Stimulated activated CD4-positive, alpha-beta T cell treated with anti-CD3 and anti-CD28 coated beads, Interleukin-15, amount 100 ng/mL, for 1 hour (primary cell): ENCODE measurements at places on chromosomes 12 and 14.

DNA sequence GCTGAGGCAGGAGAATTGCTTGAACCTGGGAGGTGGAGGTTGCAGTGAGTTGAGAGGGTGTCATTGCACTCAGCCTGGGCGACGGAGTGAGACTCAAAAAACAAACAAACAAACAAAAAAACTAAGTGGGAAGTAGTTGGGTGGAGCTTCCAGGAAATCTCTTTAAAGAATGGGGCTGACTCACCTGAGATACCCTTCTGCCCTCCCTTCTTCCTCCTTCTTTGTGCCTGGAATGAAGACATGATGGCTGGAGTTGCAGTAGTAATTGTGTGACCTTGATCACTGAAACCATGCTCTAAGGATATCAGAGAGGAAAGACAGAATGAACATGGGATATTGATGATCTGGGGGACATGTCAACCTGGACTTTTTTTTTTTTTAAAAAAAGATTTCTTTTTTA lies 87.6 kb upstream of the MED13L start:
- no peak for DNase-seq

DNA sequence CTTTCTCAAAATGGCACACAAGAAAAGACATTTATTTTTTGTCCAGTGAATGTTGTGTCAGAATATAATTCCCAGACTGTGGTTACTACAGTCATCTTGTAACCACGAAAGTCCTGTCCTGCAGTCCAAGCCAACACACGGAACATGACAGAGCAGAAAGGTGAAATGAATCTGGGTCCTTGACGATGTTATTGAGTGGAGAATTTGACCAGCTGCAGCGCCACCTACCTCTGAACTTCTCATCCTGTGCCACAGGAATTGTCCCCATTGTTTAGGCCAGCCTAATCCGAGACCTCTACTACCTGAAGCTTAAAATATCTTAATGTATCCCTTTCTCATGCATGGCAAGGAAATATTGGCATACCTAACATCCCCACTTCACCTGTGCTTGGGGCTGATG lies 64.1 kb upstream of the OTX2 start:
- no peak for DNase-seq

- no peak for DNase-seq
These were observed 10.9 kb downstream of the ISCU start for GRCh38 chr12:108573317-108573716.

DNA sequence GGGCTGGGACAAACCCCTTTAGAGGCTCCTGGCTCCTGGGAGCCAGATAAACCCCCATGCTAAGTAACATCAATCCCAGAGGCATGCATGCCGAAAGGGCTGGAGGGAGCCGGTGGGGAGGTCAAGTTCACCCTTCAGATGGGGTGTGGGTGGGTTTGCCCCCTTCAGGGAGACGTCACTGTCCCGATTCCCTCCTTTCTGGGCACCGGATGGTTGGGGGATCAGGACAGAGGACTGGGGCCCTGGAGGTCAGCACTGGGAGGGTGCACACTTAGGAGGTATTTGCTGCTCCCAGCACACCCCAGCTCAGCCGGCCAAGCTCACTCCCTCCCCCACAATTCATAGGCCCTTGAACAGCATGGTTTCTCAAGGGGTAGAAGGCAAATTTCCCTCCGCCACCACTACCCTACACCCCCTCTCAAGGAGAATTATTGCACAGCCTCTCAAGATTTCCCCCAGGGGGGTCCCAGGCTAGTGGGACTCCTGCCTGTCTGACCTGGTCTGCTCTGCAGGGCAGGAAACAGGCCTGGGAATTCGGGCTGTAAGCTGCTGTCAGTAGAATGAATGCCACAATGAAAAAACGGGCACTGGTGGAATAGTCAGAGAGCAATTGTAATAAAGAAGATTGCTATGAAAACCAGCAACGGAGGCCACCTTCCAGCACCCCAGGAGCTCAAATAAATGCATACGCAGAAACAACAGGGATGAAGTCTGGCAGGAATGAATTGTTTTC lies 63.5 kb downstream of the GALNT16 start:
- DNase-seq = no peak

- no peak for DNase-seq
These were observed 378.3 kb downstream of the BCL11B start for GRCh38 chr14:98893675-98894074.

GRCh38 chr14:37526994-37527393 lies 68.1 kb downstream of the FOXA1 start:
- no peak for DNase-seq

DNA sequence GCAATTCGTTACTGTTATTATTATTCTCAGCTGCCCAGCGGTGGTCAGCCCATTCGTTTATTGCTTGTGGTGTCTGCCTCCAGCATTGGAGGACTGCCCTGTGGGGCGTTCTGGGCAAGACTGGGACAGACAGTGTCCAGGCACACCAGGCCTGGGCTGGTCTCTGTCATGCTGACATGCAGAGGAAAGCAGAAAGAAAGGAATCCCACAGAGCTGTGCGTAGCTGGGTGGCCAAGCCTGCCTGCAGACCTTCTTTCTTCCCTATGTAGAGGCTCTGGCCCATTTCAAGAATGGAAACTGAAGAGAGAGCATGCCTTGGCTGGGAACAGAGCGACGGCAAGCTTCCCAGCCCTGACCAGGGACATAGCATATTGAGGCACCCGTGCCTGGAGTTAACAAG lies 525.3 kb upstream of the TBX3 start:
- no peak for DNase-seq

DNA sequence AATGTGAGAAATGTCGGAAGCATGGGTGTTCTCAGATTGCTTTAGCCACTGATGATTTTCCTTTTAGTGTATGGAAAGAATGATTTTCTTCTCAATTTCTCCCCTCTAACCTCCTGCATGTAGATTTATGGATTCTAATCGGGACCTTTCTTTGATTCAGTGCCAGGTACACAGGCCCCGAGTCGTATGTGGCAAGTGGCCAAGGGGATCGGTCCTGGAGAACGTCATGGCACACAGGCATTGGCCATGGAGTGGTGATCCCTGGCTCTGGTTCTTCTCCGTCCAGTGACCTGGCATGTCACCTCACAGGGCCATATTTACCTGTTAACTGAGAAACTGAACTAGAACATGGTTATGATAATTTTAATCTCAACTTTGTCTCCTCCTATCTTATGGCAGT lies 58.1 kb downstream of the ETV6 start:
- no peak for DNase-seq

GRCh38 chr12:121318121-121318520 lies 21.6 kb upstream of the CAMKK2 start:
- DNase-seq = no peak

DNA sequence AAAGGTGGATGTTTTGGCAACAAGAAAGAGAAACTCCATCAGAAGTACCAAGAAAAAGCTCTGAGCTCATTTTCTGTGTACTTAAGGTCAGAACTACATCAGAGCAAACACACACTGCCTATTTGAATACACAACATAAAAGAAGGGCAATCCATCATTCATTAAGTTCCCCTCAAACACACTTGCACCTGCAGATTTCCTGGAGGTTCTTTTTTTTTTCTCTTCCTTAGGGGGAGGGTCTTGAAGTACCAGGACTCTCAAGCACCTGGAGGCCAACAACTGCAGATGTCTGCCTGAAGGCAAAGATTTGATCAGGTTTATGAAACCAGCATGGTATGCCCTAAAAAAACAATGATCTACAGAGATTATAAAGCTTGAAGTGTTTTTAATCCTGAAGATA lies 26.1 kb upstream of the PTHLH start:
- no peak for DNase-seq

- no peak for DNase-seq
These were observed 100.4 kb upstream of the PMCH start for GRCh38 chr12:102298022-102298421.

DNA sequence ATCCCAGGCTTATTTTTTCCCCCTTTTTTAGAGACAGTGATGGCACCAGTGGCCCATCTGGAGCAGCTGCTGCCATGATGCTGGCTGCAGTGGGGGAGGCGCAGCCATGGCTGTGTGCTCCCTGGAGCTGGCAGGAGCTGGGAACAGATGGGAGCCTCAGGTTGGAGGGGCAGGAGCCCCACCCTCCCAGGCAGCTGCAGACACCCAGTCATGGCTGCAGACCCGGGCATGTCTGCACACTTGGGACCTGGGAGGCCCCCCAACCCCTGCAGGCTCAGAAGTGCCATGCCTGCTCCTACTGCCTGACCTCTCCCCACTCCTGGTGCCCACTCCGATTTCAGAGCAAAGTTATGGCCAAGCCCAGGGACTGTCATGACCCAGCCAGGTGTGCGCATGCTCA lies 25.1 kb downstream of the CDKL1 start:
- no peak for DNase-seq

- DNase-seq = no peak
These were observed 22.2 kb downstream of the JAG2 start for GRCh38 chr14:105146181-105146975.

GRCh38 chr12:88448337-88448915 lies 131.8 kb downstream of the KITLG start:
- DNase-seq = no peak

GRCh38 chr12:4215229-4216186 lies 58.1 kb upstream of the CCND2 start:
- peak; percentile 13 for DNase-seq

GRCh38 chr12:91704446-91704845 lies 441.2 kb downstream of the BTG1 start:
- no peak for DNase-seq

DNA sequence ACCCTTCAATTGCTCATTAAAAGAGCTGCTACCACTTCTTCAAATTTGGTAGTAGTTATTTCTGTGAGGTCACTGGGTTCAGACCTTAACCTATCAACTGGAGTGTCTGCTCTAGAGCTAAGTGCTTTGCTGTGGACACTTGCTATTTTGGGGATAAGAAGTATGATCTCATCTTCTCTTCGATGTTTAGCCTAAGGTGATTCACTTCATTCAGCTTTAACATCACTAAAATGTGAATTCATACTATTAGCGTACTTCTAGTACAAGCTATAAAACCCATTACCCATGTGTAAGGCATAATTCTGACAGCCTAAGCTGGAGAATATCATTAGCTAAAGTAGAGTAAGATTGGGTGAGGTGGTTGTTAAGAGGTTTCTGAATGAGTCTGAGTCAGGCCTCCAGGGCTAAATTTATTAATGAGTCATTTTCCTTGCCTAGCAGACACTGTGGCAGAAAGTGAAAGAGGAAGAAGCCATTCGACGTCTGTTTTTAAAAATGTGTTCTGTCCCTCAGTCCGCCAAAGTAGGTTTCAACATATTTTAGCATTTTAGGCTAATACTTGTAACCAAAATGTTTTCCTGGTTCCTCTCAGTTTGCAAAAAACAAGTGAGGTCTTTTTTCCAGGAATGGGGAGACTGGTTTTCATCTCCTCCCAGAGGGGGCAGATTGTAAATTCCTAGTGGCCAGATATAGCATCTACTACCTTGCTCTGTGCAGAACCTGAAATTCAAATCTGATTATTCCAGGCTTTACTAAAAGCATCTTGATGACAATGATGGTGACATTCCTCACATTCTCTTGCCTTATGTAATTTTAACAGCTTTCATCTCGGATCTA lies 103.6 kb downstream of the SSPN start:
- DNase-seq = no peak

- no peak for DNase-seq
These were observed 182.4 kb downstream of the ASCL1 start for GRCh38 chr12:103139876-103140275.

GRCh38 chr14:51917193-51917592 lies 56.8 kb downstream of the GNG2 start:
- no peak for DNase-seq

DNA sequence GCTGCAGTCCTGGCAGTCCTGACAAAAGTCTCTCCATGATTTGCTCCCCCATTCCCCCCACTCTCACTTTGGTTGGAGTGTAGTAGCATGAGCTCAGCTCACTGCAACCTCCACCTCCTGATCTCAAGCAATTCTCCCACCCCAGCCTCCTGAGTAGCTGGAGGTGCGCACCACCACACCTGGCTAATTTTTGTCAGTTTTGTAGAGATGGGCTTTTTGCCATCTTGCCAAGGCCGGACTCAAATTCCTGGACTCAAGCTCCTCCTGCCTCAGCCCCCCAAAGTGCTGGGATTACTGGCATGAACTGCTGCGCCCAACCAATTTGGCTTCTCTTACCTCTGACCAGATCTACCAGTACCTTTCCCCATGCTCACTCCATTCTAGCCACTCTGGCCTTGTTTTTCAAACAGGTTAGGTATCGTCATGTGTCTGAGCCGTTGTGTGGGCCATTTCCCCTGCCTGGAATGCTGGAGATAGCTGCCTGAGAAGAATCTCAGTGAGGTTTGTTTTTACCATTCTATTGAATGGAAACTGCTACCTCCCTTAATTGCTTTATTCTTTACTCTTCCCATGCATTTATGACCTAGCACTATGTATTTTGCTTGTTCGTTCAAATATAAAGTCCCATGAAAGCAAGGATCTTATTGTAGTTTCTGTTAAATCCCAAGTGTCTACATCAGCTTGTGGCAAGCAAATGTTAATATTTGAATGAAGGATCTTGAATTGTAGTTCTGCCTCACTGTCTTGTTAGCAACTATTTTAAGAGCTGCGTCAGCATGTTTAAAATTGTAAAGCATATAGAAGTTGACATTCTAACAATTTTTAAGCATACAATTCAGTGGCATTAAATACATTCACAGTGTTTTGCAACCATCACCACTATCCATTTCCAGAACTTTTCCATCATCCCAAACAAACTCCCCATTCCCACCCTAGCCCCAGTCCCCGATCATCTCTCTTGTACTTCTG lies 39.7 kb downstream of the CPSF6 start:
- DNase-seq = no peak

GRCh38 chr14:105682956-105683570 lies 156.7 kb downstream of the TMEM121 start:
- no peak for DNase-seq
